ENCODE measurements at places on chromosomes 2 and 18.

GRCh38 chr2:218008060-218009040 is 5.6 kb upstream of the TNS1 start:
- no peak for DNase-seq

DNA sequence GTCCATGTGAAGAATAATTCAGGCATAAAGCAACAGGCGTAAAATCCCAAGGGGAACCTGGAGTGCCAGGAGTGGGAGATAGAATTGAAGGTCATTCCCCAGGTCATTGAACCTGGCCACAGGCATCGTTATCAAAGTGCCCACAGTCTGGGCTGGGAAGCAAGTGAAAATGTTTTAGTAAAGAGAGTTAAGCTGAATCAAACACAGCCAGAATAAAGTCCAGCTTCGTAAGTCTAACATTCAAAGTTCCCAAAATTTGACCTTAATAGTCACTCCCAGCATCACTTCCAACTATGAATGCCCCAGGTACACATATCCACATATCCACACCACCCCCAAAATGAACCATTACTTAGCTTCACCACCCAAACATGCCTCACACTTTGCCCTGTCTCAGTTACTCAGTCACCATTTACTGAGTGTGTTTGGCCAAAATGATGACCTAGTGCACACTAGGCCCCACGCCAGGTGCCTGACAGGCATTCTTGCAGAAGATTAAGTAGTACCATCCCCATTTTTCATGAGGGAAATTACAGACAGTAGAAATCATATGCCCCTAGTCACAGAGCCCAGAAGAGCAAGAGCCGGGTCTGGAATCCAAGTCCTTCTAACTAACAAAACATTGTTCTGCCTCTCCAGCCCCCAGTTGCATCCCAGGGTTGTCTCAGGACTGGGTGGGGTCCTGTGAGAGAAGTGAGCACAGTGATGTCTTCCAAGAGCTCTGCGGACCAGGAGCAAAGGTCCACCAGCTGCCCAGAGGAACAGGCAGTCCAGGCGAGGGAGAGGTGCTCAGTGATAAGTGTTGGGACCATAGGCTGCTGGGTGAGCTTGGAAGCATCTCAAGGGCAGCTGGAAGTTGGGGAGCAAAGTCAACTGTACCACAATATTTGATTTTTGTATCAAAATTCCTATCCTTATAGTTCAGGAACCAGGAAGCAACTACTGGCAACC is 65.2 kb upstream of the MYCN start:
- no peak for DNase-seq

DNA sequence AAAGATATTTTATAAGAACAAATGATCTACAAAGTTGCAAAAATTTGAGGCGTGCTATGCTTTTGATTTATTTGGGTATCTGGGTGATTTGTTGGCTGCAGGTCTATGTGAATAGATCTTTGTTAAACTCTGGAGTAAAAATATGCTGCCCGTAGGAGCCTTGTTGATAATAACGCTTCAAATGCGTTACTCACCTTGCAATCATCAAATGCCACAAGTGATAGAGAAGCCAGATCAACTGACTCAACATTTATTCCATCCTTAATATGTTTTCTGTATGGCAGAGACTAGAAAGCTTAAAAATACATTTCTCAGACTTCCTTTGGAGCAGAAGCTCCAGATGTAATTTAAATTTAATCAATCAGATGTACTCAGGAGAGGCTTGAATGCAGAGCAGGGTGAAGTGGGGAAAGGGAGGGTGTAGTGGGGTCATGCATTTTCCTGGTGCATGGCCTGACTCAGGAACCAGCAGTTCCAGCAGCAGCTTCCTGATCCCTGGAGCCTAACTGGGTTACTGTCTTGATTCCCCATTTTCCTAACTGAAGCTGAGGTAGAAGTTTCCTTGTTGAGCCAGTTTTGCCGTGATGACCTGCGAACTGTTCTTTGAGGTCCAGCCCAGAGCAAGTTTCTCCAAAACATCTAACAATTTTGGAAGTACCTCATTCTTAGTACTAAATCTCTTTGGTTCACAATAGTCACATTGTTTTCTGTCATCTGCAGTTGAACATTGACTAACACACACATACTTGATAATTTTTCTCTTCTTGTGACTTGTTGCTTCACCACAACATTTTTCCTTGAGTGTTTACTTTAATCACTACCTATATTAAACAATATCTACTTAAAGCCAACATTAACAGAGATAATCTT is 284.7 kb upstream of the CWC22 start:
- no peak for DNase-seq

- DNase-seq, result no peak
These were observed 682 bp upstream of the SCLY start for GRCh38 chr2:238060096-238060541.

- no peak for DNase-seq
These were observed at the start of gene GPR17 for GRCh38 chr2:127645395-127646291. TSS of gene GPR17 (plus strand) at chr2:127646153. CDS start at chr2:127650736, 4,583 bp downstream.

- DNase-seq, result no peak
These were observed 483.0 kb downstream of the CCDC85A start for GRCh38 chr2:56666777-56667176.

DNA sequence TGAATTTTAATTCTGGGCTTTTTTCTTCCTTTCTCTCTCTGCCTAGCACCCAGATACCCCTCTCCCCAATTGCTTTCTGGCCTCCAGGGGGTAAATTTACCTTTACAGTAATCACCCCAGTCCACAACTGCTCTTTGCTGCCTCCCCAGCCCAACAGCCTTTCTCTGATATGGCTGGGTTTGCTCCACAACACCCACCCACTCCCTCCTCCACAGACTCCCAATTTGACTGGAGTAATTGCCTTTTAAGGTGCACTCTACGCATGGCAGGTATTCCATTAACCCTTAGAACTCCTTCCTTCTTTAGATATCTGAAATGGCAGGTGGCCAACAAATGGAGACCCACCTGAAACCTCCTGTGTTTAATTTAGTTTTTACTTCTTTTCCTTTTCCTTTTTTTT is 3.6 kb downstream of the CELF4 start:
- no peak for DNase-seq

DNA sequence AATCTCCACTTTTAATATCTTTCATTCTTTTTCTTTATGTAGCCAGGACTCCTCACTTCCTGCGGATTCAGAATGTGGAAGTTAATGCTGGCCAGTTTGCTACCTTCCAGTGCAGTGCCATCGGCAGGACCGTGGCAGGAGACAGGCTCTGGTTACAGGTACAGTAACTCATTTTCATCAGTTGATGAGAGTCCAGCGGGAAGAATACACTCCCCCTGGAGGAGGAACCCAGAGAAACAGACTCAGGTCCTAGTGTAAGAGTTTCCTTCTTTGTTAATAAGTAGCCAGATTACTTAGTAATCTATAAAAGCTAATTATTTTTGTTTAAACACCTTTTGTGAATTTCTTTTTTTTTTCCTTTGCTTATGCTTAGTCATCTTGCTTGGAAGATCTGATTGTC is 359.4 kb downstream of the PTPRM start:
- no peak for DNase-seq

- DNase-seq, result no peak
These were observed 435.8 kb upstream of the DDX18 start for GRCh38 chr2:117378653-117379052.

DNA sequence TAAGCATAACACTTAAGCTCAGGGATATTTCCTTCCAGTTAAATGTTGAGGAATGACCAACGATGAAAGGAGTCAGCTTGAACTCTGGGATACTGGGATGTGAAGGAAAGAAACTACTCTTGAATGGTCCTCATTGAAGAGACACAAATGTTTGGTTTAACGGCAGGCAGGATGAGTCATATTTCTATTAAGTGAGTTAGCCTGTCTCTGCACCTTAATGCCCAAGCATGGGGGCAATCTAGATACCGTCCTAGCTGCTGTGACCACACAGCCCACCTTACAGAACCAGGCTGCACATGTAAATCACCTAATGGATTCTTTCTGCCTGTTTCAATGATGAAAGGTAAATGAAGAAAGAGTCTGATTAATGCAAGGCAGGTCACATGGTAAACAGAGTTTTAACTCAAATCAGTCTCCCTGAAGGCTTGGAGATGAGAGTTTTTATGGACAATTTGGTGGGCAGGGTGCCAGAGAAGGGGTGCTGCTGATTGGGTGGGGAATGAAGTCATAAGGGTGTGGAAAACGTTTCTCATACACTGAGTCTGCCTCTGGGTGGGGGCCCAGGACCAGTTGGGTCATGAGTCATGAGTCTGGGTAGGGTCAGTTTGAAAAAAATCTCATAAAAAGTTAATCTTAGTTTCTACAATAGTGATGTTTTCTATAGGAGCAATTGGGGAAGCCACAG is 144.6 kb upstream of the MMADHC start:
- DNase-seq, result no peak

- no peak for DNase-seq
These were observed 44.6 kb downstream of the SMAD4 start for GRCh38 chr18:51074605-51075004.

- no peak for DNase-seq
These were observed 83.1 kb downstream of the SOCS6 start for GRCh38 chr18:70371908-70372307.

DNA sequence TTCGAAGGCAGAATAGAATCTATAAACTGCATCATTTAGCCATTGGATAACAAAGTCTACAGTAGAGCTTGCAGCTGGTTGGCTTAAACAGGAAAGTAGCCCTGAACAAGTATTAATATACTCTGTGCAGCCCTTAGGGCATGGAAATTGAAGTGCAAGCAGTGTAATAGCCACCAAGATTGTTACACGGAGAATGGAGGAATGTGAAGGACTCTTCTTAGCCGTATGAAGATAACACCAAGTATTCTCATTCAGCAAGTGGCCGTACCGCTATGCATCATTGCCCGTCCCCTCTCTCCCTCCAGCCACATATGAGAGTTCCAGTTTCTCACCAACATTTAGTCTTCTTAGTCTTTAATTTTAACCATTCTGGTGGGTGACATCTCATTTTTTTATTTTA is 40.5 kb downstream of the ANKRD12 start:
- DNase-seq, result no peak

DNA sequence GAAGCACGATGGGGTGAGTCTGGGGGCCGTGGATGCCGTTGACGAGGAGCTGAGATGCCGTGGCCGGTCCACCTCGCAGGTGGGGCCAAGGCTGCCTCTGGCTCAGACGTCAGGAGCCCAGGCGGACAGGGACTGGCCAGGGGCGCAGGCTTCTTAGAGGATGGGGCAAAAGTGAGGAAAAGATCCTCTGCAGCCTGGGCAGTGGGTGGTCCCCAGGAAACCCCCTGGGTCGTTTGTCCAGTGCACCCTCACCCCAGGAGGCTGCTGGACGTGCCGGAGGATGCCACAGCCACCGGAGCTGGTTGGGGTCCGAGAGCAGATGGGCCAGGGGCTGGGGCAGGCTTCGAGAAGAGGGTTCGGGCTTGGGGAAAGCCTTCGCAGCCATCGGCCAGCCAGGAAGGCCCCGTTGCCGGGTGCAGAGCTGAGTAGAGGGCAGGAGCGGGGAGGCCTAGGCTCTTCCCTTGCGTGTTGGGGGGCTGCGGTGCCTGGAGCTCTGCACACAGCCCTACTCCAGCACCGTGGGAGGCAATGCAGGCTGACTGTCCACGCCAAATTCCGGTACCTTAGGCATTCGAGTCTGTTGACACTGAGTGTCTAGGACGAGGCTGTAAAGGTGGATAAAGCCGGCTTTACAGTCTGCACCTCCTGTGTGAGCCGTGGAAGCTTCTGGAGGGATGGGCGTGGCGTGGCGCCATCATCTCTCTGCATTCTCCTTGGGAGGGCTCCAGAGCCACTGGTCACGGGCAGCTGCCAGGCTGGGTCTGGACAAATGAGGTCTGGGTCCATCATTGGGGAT is 18.8 kb downstream of the GPC1 start:
- DNase-seq, result no peak

GRCh38 chr2:233480490-233481202 is 85.9 kb downstream of the USP40 start:
- DNase-seq, result no peak

DNA sequence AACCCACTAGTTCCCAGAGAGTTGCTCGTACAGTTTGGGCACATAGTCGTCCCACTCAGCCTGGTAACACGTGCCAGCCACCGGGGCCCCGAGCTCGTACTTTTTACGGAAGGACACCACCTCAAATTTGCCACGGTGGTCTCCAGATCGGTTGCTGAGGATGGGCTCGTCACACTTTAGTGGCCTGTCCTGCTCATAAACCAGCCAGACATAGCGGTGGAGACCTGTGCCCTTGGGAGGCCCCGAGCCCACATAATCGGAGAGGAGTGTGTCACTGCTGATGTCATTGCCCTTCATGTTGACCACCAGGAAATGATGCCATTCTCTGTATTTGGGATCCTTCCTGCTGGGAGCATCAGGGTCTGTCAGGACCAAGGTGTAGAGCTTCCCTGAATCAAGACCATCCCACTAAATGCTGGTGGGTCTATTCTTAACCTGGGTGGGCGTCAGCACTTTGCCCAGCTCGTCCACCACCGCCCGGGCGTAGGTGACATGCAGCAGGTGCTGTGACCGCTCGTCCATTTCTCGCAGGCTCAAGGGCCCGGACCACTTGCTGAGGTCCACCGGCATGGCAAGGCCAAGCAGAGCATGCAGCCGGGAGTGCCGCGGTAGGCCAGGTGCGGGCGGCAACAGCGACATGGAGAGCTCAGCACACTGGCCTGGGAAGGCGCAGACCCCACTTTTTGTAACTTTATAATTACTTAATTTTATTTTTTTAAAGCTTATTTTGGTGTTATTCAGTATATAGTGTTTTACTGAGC is 12.9 kb downstream of the RETSAT start:
- no peak for DNase-seq

DNA sequence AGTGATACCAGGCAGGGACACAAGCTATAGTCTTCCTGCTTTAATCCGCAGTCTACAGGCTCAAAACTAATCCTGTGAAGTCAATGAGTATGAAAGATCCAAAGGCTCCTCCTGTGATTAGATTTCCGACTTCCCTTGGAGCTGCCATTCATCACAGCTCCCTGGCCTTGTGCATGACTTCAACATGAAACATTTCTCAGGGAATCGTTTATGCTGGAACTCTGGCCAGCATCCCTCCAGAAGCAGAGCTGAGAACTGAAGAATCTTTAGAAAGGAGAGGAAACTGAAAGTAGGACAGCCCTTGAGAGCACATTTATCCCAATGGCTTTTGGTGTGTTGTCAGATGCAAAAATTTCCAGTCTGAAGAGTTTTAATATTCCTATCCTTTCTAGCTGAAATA is 84.3 kb upstream of the SESTD1 start:
- DNase-seq, result no peak

DNA sequence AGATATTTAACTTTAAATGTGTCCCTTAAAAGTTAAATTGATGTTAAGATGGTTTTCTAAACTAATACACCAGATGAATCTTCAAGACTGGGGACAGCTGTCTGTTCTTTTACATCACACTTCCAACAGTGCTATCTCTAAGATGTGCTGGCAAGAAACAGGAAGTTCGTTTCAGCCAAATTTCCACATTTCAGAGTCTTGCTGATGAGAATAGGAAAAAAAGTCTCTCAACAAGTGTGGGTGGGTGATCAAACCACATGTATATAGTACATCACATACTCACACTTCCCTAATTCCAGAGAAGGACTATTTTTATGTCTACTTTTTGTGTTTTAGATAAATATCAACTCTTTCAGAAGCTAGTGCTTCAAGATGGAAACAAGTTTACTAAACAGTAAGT is 1712.8 kb upstream of the TMEFF2 start:
- no peak for DNase-seq

- no peak for DNase-seq
These were observed 639.7 kb downstream of the STK39 start for GRCh38 chr2:167607731-167608130.

Data from esophagus squamous epithelium (tissue), 5 donors.